Uterus (tissue), 4 donors: ENCODE measurements at places on chromosomes 7 and 10. TPM values are rescaled to one million over a fixed set of nuclear protein-coding genes. Genes with fewer than 3 reads are reported as not detected.
A peak's percentile ranks its signal among the peaks of the same experiment; 100 is the strongest.

The EDRF1 gene
- 57.3 TPM for total RNA-seq

The SEMA4G gene
- total RNA-seq = 10.3 TPM

DNA sequence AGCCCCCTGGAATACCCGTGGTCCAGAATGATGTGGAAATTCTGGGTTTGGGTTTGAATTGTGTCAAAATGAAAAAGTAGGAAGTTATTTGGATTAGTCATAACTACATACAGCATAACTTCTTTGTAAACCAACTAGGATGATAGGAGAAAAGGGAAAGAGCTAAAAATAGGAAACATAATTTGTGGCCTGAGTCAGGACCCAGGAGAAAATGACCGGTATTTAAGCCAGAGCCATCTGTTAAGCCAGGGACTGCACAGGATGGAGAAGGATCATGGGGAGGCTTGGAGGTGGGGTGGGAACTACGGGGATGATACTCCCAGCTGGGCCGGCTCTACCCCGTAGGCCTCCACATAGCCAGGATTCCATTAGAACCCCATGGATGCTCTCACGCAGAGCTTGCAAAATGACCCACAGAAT, 98.6 kb downstream of the MYOF start:
- DNase-seq = no peak

- DNase-seq = peak; percentile 26
Measured at GRCh38 chr10:88893611-88894010, 13.6 kb downstream of the STAMBPL1 start.

- no peak for DNase-seq
Measured at GRCh38 chr10:87703771-87704170, 44.1 kb downstream of the PAPSS2 start.

DNA sequence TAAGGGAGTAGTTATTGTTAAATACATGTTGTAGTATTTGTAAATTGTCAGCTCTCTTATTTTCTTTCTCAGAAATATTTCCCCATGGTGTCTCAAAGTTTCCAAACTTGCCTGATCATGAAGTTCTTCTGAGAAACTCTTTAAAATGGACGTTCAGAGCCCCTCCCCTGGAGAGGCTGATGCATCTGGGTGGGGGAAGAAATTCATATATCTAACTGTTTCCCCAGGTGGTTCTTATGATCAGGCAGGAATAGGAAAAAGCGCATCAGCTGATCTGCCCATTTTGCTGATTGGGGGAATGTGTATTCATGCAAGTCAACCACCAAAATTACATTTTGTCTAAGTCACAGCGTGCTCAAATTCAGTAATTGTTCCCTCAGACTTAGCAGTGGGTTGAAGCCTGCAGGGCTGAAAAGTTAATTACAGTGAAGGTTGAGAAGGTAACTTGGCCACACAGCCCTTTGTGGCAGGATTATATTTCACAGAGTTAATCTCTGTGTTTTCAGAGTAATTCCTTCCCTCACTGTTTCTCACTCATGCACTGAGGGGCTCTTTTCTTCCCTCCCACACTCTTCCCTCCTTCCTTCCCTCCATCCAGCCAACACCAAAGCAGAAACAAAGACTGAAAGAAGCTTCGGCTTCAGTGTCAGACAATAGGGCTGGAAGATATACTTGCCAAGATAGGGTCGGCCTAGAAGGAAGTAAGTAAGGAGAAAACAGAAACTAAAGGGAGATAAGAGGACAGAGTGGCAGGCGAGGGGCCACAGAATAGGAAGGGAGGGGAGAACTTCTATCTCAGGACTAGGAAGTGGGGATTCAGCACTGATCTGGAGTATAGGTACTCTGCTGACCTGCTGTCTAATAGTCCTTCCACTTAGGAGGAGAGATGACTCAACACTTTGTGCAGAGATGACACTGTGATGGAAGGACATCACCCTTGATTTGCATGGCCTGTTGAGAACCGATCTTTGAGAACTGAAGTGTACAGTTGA, 50.5 kb upstream of the STARD3NL start:
- DNase-seq = no peak

- no peak for DNase-seq
Measured at GRCh38 chr10:51804866-51805265, 105.5 kb upstream of the CSTF2T start.

DNA sequence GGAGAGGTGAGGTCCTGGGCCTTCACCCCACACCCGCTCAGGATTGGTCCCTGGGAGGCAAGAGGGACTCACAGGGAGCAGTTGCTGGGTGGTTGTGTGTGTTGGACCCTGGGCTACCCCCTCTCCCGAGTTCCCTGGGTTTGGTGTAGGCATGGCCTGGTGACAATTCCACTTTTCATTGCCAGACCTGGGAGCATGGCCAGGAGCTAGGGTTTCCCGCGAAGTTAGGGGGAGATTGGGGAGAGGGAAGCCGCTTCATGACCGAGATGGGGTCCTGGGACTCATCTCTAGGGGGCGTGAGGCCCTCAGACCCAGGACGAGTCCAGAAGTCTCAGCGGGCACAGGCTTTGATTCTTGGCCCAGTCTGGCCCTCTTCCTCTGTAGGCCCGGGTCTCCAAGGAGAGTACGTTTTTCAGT, 606 bp downstream of the PALD1 start:
- DNase-seq = no peak
